NCI-H510A (cell line): ENCODE measurements at places on chromosomes 2 and 18.

GRCh38 chr2:121052023-121052422, 233.0 kb downstream of the TFCP2L1 start:
- DNase-seq, result no peak

GRCh38 chr2:240599141-240599583, 12.6 kb downstream of the CAPN10 start:
- DNase-seq, result no peak

- no peak for DNase-seq
Observed at GRCh38 chr2:108806371-108807113, 20.0 kb downstream of the CCDC138 start.

DNA sequence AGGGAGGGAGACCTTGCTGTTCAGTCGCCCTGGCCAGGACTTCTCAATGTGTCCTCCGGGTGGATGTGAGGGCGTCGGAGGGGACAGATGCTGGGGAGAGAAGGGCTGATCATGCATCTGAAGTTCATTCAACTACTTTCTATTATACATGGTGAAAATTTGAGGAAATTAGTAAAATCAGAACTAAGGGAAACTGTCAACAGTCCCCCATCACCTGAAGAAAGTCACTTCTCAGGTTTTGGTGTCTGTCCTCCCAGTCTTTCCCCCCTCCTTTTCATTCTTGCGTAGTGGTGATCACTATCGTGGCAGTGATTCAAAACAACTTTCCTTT, 17.4 kb upstream of the ACKR3 start:
- DNase-seq, result no peak

DNA sequence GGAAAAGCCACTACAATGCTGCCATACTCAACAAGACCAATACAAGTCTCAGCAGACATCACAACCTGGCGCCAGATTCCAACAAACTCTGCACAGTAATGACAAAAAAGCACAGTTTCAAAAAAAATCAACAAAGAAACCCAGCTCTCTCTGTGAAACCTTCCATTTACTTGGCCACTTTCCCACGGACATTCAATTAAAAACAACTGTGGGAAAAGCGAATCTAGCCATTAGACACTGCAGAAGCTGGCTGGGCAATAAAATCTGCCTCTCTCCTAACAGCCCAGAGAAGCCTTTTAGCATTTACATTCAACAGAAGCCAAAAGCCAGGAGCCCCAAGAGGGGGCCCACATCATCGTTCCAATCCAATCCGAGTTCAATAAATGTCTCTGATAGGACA, 128.9 kb downstream of the HDAC4 start:
- no peak for DNase-seq

- no peak for DNase-seq
Observed at GRCh38 chr2:43490252-43490786, 105.5 kb downstream of the THADA start.

GRCh38 chr2:10360850-10361588, 58.3 kb downstream of the HPCAL1 start:
- no peak for DNase-seq

- no peak for DNase-seq
Observed at GRCh38 chr2:151103551-151103950, 158.1 kb downstream of the RBM43 start.

GRCh38 chr2:196274387-196274809, 103.0 kb upstream of the STK17B start:
- peak; percentile 61 for DNase-seq

- no peak for DNase-seq
Observed at GRCh38 chr18:74996055-74996454, 212.9 kb downstream of the PTGR3 start.

GRCh38 chr18:46663539-46663938, 6.5 kb upstream of the LOXHD1 start:
- DNase-seq, result no peak

DNA sequence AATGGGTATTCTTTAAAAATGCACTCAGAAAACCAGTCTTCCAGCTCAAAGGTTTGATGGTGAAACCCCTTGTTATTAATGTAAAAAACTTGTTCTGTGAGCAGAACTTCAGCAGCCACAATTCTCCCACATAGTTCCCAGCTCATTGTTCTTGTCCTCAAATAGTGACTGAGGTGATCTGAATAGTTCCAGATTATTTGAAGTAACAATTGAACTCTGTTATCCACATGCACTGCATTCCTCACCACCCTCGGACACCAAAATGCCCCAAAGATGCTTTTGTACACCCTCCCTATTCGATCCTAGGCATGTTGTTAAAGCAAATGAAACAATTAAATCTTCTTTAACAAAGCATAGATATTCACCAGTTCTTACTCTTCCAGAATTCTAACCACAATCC, 2186.8 kb upstream of the CELF4 start:
- DNase-seq, result no peak

DNA sequence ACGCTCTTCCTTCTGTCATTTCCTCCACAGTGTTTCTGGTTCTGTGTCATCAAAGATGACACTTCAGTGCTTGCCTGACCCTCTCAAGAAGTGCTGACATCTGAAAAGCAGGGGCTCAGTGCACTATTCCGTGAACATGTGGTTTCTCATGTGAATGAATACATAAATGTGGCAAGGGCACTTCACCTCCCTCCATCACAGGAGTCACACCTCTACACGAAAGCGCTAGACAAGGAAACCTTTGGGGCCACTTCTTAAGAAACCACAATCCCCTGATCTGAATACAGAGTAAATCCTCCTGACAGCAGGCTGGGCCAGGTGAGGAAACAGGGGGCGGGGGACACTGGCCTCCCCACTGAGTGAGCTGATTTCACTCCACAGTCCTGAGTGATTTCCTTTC, 145.8 kb upstream of the ACAA2 start:
- no peak for DNase-seq

DNA sequence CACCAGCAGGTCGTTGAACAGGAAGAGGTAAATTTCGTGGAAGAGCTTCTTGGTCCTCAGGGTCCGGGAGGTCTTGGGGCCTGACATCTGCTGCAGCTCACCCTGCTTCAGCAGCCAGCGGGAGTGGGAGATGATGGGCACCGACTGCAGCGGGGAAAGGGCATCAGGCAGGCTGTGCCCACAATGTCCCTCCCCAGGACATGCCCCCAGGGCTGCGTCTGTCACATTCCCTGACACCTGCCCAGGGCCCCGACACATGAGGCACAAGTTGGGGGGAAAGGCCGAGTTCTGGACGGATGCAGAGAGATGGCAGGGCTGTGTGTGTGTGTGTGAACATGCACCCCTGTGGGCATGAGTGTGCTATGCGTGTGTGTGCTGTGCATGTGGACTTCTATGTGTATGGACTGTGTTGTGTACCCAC, 13.9 kb downstream of the SNORC start:
- no peak for DNase-seq
